Esophagus squamous epithelium (tissue), 5 donors: ENCODE measurements at places on chromosomes 11 and 22.

GRCh38 chr11:77529685-77530084 is 55.8 kb upstream of the PAK1 start:
- DNase-seq, result no peak

DNA sequence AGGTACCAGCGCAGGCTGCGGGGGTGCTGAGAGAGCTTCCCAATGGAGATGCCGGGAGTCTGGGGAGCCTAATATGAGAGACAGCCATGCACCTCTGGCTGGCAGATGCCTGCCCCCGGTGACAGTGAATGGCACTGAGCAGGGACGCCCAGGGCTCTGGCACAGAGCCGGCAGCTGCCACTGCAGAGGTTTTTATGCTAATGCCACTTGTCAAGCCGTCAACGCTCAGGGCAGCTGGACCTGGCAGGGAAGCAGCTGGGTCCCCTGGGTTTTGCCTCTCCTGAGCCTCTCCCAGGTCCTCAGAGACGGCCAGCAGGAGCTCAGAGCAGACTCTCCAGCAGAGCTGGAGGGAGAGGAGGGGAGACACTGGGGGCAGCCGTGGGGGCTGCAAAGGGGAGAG is 573.6 kb downstream of the BUD13 start:
- no peak for DNase-seq

DNA sequence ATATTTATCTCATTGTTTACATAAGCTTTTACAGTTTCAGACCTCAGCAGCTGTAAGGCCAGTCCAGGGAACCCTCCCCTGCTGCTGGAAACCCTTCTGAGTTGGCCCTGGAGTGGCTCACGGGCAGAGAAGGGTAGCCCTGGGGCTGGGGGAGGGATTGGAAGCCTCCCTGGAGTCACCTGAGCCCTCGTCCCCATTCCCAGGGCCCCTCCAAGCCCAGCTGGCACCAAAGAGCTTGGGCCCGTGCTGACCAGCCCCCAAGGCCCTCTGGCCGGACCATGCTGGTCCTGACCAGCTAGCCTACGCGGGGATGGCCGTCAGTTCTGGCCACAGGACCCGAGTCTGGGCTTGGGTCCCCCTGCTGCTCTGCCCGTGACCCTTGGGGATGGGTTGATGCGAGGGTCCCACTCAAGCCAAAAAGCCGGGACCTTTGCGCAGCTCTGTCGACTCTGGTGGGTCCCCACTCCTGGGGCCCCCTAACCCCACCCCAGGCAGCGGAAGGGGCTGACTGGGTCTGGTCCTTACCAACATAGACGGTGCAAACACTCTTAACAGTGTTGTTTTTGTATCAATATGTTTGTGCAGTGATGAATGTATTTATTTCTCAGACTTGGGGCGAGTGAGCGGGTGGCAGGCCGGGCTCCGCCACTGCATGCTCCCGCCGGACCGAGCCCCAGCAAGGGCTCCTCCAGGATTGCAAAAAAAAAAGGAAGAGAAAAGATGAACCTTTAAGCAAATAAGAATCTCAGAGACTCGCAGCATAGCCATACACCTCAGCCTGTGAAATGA is 17.5 kb upstream of the TMEM191C start:
- DNase-seq, result no peak

DNA sequence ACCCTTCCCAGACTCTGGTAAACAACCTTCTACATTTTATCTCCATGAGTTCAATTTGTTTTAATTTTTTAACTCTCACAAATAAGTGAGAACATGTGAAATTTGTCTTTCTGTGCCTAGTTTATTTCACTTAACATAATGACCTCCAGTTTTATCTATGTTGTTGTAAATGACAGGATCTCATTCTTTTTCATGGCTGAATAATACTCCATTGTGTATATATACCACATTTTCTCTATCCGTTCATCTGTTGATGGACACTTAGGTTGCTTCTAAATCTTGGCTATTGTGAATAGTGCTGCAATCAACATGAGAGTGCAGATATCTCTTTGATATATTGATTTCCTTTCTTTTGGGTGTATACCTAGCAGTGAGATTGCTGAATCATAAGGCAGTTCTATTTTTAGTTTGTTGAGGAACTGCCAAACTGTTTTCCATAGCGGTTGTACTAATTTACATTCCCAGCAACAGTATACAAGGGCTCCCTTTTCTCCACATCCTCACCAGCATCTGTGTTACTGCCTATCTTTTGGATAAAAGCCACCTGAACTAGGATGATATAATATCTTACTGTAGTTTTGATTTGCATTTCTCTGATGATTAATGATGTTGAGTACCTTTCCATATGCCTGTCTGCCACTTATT is 93.9 kb downstream of the ATG16L2 start:
- DNase-seq, result no peak

GRCh38 chr22:44142421-44143104 is 38.2 kb upstream of the PARVG start:
- DNase-seq, result no peak

GRCh38 chr11:110187731-110188130 is 94.5 kb downstream of the ZC3H12C start:
- no peak for DNase-seq

GRCh38 chr11:7278314-7278917 is 26.7 kb downstream of the SYT9 start:
- no peak for DNase-seq

GRCh38 chr11:6755303-6755952 is 16.3 kb downstream of the OR2AG2 start:
- DNase-seq, result no peak

GRCh38 chr11:117857734-117858414 is 18.6 kb downstream of the FXYD6 start:
- no peak for DNase-seq

DNA sequence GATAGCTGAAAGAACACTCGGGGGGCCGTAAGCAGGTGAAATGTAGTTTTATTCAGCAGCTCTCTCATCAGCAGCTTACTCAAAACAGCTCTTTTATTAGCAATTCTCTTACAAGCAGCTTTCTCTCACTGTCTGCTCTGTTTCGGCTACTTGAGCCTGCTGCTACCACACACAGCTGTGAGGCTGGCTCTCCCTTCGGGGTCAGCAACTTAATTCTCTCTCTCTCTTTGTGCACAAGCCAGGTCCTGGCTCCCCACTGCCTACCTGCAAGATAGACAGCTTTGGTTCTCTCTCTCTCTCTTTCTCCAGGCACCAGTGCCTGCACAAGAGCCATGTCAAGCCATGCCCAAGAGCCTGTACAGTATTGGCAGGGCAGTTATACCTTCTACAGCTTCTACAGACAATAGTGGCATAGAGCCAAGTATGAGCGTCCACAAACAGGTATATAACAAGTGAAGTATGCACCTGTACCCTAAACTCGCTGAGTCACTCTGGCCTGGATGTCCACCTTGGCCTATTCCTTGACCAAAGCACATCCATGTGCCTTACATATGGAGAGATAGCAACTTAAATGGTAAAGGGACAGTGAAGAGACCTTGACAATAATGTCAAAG is 110.8 kb downstream of the MTNR1B start:
- DNase-seq, result no peak

- no peak for DNase-seq
These were observed 45.3 kb upstream of the GCAT start for GRCh38 chr22:37762389-37762836.

DNA sequence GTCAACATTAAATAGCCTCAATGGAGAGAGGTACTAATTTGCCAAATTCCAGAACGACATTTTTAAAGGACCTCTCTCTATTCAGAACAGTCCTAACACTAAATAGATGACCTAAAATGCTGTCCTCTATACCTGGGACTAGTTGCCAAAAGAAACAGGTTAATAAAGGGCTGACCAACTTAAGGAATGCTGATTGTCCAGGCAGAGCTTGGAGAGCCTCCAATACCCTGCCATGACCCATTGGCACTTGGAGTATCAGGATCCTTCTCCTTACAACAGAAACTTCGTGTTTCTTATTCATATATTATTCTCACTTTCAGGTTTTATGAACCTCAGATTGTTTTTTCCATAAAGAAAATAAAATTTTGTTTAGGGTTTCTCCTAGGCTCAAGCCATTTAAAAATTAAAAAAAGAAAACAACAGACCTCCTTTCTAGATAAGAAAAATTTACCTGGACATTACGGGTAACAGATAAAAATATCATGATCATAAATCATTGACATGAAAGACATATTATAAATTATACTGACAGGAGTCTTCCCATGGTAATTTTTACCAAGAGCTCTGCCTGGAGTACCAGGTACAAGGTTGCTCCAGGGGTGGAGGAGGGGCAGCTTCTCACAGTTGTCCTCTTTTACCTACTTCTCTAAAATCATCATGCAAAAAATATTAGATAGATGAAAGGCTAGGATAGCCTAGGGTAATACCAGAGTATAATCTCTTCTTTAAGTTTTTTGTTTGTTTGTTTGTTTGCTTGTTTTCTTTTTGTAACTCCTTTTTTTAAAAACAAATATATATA is 2.0 kb downstream of the LRRC4C start:
- DNase-seq, result no peak

- DNase-seq, result no peak
These were observed 67.6 kb downstream of the BLID start for GRCh38 chr11:122048401-122048800.

- DNase-seq, result no peak
These were observed 136.4 kb downstream of the NECTIN1 start for GRCh38 chr11:119592642-119593041.

- no peak for DNase-seq
These were observed 100.3 kb downstream of the CCDC83 start for GRCh38 chr11:85955531-85955930.

DNA sequence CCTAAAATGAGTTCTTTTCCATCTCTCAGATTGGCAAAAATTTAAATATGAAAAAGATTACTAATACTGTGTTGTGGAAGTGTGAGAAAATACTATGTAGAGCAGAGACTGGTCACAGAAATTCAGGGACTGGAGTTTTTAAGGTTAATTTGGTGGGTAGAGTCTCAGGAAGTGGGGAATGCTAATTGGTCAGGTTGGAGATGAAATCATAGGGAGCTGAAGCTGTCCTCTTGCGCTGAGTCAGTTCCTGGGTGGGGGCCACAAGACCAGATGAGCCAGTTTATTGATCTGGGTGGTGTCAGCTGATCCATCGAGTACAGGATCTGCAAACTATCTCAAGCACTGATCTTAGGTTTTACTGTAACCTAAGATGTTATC is 29.4 kb upstream of the TMEM86A start:
- DNase-seq, result no peak

DNA sequence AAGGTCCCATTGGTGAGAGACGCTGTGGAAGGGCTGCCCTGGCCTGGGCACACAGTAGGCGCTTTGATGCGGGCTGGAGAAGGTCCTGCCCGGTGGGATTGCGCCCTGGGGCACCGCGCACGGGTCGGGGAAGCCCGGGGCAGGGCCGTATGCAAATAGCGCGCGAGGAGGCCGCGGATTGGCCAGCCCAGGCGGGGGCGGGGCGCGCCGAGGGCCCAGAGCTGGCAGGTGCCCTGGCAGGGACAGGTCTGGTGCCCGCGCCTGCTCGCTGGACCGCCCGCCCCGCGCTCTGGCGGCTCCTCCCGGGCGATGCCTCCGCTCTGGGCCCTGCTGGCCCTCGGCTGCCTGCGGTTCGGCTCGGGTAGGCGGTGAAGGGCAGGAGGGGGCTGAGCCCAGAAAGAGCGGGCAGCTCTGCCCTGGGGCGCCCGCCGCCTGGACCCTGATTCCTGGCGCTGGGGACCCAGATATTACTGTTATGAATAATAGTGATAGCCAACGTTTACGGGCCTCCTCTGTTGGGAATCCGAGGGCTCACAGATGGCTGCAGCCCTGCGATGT is at the start of gene UPK3A:
Gene UPK3A, plus strand, starts transcription at position 245 of the 558 bp plus-strand sequence. Its CDS starts 65 bp downstream, at position 310.
- DNase-seq, result no peak

- no peak for DNase-seq
These were observed 715.5 kb downstream of the BRD1 start for GRCh38 chr22:49112176-49112575.

DNA sequence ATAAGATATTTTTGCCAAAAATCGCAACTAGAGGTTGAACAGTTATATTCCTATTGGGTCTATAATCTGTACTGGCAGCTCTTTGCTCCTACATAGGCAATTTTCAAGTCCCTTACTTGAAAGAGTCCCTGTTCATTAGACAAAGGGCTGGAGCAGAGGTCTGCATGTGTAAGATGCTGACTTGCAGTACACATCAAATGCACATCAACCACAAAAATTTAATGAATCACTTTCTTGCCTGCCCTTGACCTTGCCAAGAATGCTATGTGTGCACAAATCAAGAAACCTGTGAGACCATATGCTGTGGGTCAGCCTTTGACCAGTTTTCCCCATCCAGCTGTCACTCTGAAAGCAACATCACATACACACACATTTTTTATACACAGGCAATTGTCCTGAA is 661.5 kb downstream of the LRRC4C start:
- DNase-seq, result no peak

DNA sequence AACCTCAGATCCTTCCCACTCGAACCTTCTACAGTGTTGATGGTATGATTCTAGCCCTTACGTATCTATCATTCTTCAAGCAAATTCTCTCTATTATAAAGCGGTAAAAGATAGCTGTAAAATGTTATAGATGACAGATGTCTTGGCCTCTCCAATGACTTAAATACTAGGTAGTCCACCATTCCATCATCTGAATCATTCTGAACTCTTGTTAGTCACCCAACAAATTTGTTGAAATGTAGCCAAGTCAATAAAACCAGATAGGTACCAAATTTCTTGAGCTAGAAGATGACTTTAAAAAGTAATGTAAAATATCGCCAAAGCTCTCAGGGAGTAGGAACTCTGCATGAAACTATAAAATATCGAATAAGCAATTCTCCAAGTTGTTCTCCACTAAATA is 32.6 kb upstream of the PICALM start:
- DNase-seq, result no peak

GRCh38 chr11:71214553-71215424 is 37.6 kb downstream of the SHANK2 start:
- DNase-seq, result no peak

DNA sequence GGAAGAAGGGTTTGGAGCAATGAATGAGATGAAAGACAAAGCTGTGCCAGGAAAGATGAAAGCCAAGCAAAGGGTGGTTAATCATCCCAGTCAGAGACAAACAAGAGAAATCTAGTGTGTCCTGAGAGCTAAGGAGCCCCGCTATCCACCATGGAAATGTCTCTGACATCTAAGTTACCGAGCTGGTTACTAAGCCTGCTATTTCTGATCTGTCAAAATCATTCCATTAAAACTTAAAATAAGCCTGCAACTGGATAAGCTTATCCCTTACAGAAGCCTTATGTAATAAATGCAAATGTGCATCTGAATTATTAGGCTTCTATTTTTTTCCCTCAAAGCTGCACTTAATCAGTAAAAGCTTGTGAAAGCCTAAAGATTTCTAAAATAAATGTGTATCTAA is 22.1 kb upstream of the SESN3 start:
- DNase-seq, result no peak
